HFF-Myc (cell line): ENCODE measurements at places on chromosomes 13 and 19.

- no peak for DNase-seq
Measured at GRCh38 chr13:106918557-106918860, 350.6 kb upstream of the ARGLU1 start.

DNA sequence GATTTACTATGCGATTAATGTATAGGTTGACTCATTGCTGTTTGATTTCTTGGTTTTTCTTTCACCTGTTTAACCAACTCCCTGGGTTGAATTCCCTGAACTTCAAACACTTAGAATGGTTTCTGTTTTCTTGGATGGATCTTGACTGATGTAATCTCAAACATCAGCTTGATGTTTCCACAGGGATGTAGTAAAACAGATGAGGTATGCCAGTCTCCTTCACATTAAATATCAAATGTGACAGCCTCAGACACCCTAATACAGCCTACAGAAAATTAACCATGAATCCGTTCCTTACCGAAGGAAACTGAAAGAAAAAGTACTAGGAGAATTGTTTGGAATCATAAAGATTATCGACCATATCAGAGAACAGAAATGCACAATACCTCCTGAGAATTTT lies 631.2 kb downstream of the GPC5 start:
- no peak for DNase-seq

GRCh38 chr13:40230833-40231266 lies 435.6 kb downstream of the FOXO1 start:
- no peak for DNase-seq

- DNase-seq: no peak
Measured at GRCh38 chr19:13827656-13828055, 32.4 kb downstream of the ZSWIM4 start.

GRCh38 chr19:38736036-38736412 lies 8.2 kb downstream of the CAPN12 start:
- no peak for DNase-seq

DNA sequence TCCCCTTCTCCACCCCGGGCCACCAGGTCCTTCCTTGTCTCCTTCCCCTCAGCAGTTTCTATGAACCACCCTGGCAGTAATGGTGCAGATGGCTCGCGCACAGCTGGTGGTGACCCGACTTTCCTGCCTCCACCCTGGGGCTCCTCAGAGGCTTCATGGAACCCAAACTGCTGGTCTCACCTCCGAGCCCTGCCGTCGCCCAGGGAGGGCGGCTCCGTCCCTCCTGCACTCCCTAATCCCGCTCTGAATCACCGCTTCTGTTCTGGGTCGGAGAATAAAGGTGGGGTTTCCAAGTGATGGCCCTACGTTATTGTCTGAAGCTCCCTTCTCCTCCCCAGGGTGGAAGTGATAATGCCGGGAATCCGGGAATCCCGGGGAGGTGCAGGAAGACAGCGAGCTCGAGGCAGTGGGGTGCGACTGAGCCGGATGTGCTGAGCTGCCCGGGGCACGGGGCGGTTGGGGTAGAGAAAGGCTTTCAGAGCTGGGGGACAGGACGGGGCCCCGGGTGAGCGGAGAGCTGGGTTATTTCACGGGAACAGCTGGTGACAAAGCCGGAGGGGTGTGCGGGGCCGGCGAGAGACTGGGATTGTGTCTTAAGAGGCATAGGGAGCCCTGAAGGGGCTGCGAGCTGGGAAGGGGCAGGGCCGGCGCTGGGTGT lies 711 bp downstream of the FUT2 start:
- DNase-seq: no peak

GRCh38 chr19:51421229-51422052 lies 4.0 kb upstream of the SIGLEC10 start:
- no peak for DNase-seq

- DNase-seq: no peak
Measured at GRCh38 chr19:50333737-50334617, 4.8 kb upstream of the KCNC3 start.

DNA sequence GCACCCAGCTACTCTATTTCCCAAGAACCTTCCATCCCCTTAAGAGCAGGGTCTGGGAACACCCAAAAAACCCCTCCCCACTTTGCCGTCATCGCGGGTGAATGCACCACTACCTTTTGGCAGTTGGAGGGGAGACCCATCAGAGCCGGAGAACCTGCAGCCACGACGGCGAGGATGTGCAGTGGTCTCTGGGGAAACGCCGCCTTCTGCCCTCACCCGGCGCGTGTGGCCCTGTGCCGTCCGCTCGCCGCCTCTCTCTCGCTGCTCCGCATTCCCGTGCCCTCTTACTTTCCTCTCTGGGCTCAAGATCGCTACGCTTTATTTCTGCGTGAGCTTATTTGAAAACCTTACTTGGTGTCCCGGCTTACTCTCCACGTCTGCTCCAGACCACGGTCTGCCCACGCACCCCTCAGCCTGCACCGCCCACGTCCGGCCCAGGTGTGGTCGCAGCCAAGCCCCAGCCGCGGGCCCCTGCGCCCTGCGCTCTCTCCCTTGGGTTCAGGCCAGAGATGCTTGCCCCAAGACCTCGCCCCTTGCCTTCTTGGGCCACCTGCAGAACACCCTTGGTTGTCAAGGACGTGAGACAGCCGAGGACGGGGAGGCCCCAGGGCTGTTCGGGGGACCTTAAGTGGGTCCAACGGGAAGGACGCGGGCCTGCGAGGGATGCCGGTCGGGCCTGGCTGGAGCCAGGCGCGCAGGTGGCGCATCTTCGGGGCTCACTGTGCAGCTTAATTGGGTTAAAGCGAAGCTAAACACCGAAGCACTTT lies 2.0 kb upstream of the MAB21L1 start:
- DNase-seq: no peak

DNA sequence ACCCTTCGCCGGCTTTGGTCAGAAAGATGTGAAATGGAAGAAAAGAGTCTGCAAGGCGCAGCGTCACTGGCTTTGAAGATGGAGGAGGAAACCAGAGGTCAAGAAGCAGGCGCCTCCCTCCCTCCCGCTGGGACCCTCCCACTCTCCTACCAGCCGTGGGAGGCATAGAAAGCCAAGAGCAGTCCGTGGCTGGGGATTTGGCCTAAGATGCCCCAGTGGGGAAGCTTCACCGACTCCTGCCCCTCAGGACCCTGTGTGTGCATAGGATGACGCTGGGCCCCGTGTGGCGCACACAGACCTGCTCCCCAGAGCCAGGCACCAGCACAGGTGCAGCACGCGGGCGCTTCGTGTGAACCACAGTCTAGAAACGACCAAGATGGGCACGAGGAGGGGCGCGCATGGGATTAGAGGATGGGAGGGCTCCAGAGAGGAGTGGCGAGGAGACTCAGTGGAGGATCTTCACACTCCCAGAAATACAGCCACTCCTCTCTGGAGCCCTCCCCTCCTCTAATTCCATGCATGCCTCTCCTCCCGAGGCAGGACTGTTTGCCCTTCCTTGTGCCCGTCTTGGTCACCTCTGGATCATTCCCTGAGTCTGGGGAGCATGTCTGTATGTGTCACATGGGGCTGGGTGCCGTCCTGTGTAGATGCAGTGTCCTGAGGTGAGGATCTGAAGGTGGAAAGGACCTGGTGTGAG lies 194.3 kb downstream of the TEX29 start:
- DNase-seq: no peak
